ENCODE measurements at places on chromosomes 7 and 10. TPM values are rescaled to one million over a fixed set of nuclear protein-coding genes. Genes with fewer than 3 reads are reported as not detected.
A peak's percentile ranks its signal among the peaks of the same experiment; 100 is the strongest.

DNA sequence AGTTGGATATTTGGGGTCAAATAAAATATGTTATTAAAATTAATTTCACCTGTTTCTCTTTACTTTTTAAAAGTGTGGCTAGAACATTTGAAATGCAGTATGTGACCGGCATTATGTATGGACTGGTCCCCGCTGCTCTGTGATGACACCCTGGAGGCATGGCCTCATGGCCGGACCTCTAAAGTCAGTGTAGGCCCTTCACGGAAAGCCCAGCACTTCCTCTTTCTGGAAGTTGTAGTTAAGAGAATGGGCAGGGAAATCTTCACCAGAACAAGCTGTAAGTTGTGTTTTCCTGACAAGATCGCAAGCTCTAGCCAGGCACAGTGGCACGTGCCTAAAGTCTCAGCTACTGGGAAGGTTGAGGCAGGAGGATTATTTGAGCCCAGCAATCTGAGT, 38.3 kb upstream of the SRGN start:
- no peak overlapping the region for H3K27ac ChIP-seq
- no peak for DNase-seq
- no peaks in the 10 kb centered on the region for H3K36me3 ChIP-seq
- no peak overlapping the region for H3K4me3 ChIP-seq
- peaks cover 17% of the 10 kb centered on the region for H3K4me1 ChIP-seq

- H3K36me3 ChIP-seq = no peaks in the 10 kb centered on the region
- no peaks in the 10 kb centered on the region for H3K27me3 ChIP-seq
- H3K4me3 ChIP-seq = no peak overlapping the region
- no peak overlapping the region for H3K27ac ChIP-seq
- no peak for DNase-seq
Observed at GRCh38 chr7:134811765-134812164, 32.3 kb downstream of the CALD1 start.

GRCh38 chr10:72784551-72785351, 92.8 kb downstream of the MCU start:
- no peak overlapping the region for H3K4me3 ChIP-seq
- H3K4me1 ChIP-seq = no peaks in the 10 kb centered on the region

DNA sequence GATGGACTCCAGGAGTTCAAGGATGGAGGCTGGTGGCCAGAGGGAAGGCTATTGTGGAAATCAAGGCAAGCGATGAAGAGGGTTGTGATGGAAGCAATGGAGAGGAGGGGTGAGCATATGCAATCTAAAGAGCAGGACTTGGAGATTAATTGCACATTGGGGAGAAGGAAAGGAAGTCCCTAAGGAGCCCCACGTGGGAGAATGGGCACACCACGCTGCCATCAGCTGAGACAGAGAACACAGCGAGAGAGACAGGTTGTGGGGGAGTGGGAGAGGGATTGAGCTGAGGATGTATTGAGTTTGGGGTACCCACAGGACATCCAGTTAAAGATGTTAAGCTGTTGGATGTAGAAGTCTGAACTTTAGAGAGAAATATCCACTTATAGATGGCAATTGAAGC, 73.6 kb downstream of the TMEM178B start:
- peaks cover 4% of the 10 kb centered on the region for H3K27me3 ChIP-seq
- no peaks in the 10 kb centered on the region for H3K4me1 ChIP-seq
- H3K4me3 ChIP-seq = no peak overlapping the region
- no peak for DNase-seq

DNA sequence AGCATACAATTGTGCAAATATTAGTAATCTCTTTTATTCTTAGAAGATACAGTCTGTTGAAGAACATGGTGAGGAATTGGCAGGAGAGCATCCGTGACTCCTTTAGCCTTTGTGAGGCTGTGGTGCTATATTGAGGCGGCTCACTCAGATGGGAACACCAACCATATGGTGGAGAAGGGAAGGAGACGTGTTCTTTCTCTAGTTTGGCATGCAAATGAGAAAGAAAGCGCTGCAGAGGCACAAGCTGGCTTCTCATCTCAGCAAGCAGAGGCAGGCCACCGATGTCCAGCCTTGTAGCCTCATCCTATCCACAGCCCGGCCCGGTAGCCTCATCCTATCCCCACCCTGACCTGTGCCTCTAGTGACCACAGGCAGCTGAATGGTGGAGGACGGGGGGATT, 288.3 kb downstream of the CAMK1D start:
- no peaks in the 10 kb centered on the region for H3K36me3 ChIP-seq
- DNase-seq = no peak
- H3K4me3 ChIP-seq = no peak overlapping the region
- H3K27me3 ChIP-seq = no peaks in the 10 kb centered on the region

DNA sequence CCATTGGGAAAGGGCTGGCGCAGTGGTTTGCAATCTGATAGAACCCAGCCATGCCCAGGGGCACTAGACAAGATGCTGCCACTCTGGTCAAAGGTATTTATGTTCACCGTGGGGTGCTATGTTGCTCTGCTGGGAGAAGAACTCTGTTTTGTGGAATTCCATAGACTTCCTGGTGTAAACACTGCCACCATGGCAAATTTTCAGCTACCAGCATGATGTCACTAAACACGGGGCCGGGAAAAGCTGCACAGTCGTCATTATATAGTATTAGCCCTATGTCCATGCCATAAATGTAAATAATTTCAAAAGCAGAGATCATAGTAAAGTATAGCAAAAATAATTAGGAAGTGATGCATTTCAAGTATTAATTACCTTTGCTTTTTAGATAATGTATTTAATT, 500.6 kb downstream of the PARD3 start:
- DNase-seq = no peak
- no peak overlapping the region for H3K27ac ChIP-seq
- H3K36me3 ChIP-seq = no peaks in the 10 kb centered on the region

- no peak for DNase-seq
- no peaks in the 10 kb centered on the region for H3K27me3 ChIP-seq
- no peak overlapping the region for H3K27ac ChIP-seq
- H3K4me3 ChIP-seq = no peak overlapping the region
- no peaks in the 10 kb centered on the region for H3K36me3 ChIP-seq
Observed at GRCh38 chr7:112981966-112982365, 104.7 kb downstream of the GPR85 start.

- no peaks in the 10 kb centered on the region for H3K36me3 ChIP-seq
- H3K27ac ChIP-seq = no peak overlapping the region
- H3K4me1 ChIP-seq = no peaks in the 10 kb centered on the region
- no peaks in the 10 kb centered on the region for H3K27me3 ChIP-seq
Observed at GRCh38 chr7:114857605-114858004, 64.3 kb upstream of the MDFIC start.

GRCh38 chr10:26384600-26384999, 53.5 kb upstream of the APBB1IP start:
- H3K27ac ChIP-seq = no peak overlapping the region
- no peaks in the 10 kb centered on the region for H3K4me1 ChIP-seq
- no peaks in the 10 kb centered on the region for H3K36me3 ChIP-seq
- H3K27me3 ChIP-seq = no peaks in the 10 kb centered on the region
- no peak overlapping the region for H3K4me3 ChIP-seq

GRCh38 chr7:136114966-136115762, 138.0 kb upstream of the MTPN start:
- DNase-seq = peak; percentile 38
- H3K27me3 ChIP-seq = no peaks in the 10 kb centered on the region
- no peak overlapping the region for H3K4me3 ChIP-seq
- no peaks in the 10 kb centered on the region for H3K36me3 ChIP-seq
- no peaks in the 10 kb centered on the region for H3K4me1 ChIP-seq
- no peak overlapping the region for H3K27ac ChIP-seq

- no peak for DNase-seq
- H3K27ac ChIP-seq = no peak overlapping the region
Observed at GRCh38 chr7:36906448-36906847, 182.2 kb upstream of the AOAH start.

- no peaks in the 10 kb centered on the region for H3K36me3 ChIP-seq
- H3K27me3 ChIP-seq = no peaks in the 10 kb centered on the region
- no peak overlapping the region for H3K27ac ChIP-seq
- no peak overlapping the region for H3K4me3 ChIP-seq
- no peak for DNase-seq
Observed at GRCh38 chr10:87550741-87551140, 46.0 kb downstream of the MINPP1 start.

DNA sequence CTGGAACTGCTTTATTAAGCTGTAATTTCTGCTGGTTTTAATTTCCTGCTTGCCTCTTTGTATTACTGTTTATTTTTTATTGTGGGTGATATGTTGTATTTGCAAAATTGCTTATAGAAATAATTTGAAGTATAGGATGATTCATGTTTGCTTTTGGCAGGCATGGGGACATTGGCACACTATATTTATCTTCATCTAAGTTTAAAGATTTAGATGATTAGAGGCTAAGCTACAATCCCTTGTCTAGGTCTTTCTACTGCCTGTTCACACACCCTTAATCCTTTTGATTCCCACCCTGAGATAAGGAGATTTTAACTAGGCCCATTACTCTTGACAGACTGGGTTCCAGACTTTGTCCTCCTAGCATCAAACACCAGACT, 182.8 kb upstream of the KAT6B start:
- H3K4me3 ChIP-seq = no peak overlapping the region
- peaks cover 3% of the 10 kb centered on the region for H3K36me3 ChIP-seq
- no peak overlapping the region for H3K27ac ChIP-seq
- no peak for DNase-seq

DNA sequence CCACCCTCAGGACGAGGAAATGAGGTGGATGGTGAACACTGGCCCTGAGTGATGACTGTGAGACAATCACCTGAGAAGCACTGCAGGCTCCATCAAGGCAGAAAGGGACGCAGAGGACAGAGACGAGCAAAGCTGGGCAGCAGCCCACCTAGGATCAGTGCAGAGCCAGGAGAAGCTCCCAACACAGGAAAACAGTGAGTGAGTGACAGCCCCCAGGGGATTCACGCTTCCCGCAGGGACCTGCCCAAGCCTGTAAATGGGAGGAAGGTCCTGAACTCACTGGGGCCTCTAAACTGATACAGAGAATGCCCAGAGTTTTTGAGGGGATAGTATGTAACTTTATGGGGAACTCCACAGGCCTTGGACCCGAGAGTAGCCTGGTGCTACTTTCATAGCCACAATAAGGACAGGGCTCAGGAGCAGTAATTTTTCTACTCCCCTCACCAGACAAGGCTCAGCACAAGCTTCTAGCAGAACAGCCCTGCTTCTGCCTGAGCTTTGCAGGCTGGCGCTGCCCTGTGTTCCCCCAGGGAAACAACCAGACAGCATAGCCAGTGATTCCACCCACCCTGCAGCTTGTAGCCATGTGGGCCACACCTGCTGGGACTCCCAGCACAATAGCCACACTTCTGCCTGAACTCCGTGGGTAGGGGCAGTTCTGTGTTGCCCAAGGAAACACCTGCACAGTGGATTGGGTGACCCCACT, 708.4 kb downstream of the POM121L12 start:
- DNase-seq = no peak
- H3K4me1 ChIP-seq = no peaks in the 10 kb centered on the region
- H3K36me3 ChIP-seq = no peaks in the 10 kb centered on the region
- no peak overlapping the region for H3K4me3 ChIP-seq

DNA sequence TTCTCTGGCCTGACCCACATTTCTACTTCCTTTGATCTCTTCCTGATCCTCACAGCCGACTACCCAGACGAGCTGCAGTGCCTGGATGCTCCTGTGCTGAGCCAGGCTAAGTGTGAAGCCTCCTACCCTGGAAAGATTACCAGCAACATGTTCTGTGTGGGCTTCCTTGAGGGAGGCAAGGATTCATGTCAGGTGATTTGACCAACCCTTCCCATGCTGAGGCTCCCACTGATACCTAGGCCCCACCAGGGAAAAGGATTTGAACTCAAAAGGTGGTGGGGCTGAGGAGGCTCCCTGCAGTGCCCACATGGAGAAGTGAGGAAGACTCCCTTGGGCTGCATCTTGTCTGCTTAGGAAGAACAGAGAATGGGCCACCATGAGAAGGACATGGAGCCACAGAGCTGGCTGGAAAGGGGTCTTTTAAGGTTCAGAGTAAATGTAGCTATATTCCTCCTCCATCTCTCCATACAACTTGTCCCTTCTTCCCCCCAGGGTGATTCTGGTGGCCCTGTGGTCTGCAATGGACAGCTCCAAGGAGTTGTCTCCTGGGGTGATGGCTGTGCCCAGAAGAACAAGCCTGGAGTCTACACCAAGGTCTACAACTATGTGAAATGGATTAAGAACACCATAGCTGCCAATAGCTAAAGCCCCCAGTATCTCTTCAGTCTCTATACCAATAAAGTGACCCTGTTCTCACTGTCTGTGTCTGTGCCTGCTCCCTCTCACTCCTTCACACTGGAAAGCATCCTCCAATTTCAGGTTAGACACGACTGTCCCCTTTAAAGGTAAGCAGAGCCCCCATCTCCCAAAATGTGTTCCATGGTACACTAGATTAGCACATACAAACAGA, 3.3 kb downstream of the PRSS1 start:
- H3K36me3 ChIP-seq = no peaks in the 10 kb centered on the region
- no peak overlapping the region for H3K27ac ChIP-seq
- H3K27me3 ChIP-seq = no peaks in the 10 kb centered on the region
- no peak for DNase-seq
- no peaks in the 10 kb centered on the region for H3K4me1 ChIP-seq

- H3K4me1 ChIP-seq = peaks cover 4% of the 10 kb centered on the region
- H3K27me3 ChIP-seq = no peaks in the 10 kb centered on the region
- DNase-seq = peak; percentile 49
Observed at GRCh38 chr7:29588900-29589696, 25.5 kb downstream of the PRR15 start.

GRCh38 chr7:133794479-133794878, 332.7 kb upstream of the LRGUK start:
- peaks cover 1% of the 10 kb centered on the region for H3K36me3 ChIP-seq
- no peak for DNase-seq
- no peak overlapping the region for H3K4me3 ChIP-seq
- H3K27me3 ChIP-seq = no peaks in the 10 kb centered on the region

INSIG1 gene
- 52.9 TPM for total RNA-seq

CYP2W1 gene
- total RNA-seq = not detected

PAX2 gene
- total RNA-seq = not detected

EN2 gene
- total RNA-seq = not detected

GOLGA7B gene
- not detected for total RNA-seq

LAMB4 gene
- not detected for total RNA-seq

ITGB8 gene
- 0.30 TPM for total RNA-seq

MEST gene
- total RNA-seq = 6.7 TPM

RARRES2 gene
- 0.46 TPM for total RNA-seq
